ENCODE measurements at places on chromosomes 3 and 15.

DNA sequence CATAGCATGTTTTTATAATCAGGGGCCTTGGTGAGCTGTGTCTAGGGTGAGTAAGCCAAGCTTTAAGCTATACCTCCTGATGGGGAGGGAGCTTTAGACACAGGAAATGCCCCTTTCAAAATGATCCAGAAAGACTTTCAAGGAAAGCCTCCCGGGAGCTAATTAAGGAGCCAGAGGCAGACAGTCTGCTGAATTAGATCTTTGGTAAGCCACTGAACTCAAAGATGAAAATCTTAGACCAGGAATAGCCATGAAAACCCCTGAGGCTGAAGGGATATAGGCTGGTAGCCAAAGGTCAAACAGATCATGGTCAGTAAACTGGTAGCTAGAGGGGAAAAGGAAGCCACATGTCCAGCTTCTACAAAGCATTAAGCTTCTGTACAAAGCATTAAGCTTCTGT lies 42.7 kb upstream of the GAP43 start:
- no peak for DNase-seq

GRCh38 chr3:141680620-141681389 lies 57.3 kb upstream of the RNF7 start:
- no peak for DNase-seq

- peak; percentile 2 for DNase-seq
Measured at GRCh38 chr3:191435981-191436380, 25.0 kb upstream of the PYDC2 start.

GRCh38 chr3:107345822-107346405 lies 31.3 kb upstream of the CCDC54 start:
- no peak for DNase-seq

- no peak for DNase-seq
Measured at GRCh38 chr3:63857311-63857710, 6.3 kb downstream of the THOC7 start.

- DNase-seq, result peak; percentile 16
Measured at GRCh38 chr15:77569729-77570125, 63.0 kb downstream of the LINGO1 start.

GRCh38 chr3:32316319-32316718 lies 75.3 kb upstream of the CMTM7 start:
- DNase-seq, result no peak

GRCh38 chr15:29611057-29611456 lies 211.2 kb downstream of the TJP1 start:
- DNase-seq, result no peak

GRCh38 chr3:113000691-113001090 lies 9.9 kb downstream of the GTPBP8 start:
- no peak for DNase-seq

DNA sequence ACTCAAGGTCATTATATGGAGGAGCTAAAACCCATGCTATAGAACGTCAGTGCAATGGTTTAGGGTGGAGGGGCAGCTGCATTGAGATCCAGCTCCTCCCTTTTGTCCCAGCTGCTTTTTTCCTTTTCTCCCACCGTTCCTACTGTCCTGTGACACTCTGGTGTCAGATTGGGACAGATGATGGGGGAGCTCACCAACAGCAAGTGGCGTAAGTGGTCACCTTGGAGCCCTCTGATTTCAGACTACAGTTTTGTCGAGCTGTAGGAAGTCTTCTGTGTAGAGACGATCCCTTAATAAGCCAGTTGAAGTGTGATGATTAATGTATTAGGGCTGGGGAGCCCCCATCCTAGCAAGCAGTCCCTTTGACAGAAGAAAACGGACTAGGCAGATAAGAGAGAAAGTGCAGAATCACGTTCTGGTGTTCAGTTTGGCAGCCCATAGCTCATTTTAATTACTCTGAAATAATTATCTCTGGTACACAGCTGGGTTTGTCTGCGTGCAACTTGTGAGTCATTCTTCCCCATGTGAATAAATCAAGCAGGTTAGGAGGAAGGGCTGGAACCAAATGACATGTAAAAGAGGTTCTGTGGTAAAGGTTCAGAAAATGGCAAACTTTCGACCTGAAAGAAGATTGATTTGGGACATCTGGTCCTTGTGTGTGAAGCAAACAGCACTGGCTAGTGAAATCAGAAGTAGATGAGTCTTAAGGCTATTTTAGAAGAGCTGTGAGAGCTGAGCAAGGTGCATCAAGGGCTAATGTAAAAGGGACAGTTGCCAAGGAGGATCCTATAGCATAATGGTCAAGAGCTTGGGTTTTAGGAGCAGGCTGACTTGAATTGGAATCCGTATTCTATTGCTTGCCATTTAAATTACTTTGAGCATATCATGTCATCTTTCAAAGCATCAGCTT lies 241.4 kb downstream of the EDEM1 start:
- DNase-seq, result peak; percentile 34

DNA sequence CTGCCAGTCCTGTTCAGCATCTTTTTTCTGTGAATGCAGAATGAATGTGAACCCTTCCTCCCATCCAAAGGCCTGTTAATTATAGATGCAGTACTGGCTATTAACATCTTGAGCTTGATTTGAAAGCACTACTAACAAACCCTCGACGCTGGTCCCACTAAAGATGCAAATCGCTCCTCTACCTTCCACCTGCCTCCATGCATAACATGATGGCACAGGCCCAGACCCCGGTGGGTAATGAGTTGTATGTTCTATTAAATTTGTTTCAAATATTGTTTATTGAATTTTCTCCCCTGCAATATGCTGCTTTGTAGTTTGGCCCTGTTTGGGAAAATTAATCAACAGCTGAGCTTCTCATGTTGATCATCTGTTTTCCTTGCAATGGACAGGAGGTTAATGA lies 69.3 kb downstream of the RAB11A start:
- DNase-seq, result no peak

DNA sequence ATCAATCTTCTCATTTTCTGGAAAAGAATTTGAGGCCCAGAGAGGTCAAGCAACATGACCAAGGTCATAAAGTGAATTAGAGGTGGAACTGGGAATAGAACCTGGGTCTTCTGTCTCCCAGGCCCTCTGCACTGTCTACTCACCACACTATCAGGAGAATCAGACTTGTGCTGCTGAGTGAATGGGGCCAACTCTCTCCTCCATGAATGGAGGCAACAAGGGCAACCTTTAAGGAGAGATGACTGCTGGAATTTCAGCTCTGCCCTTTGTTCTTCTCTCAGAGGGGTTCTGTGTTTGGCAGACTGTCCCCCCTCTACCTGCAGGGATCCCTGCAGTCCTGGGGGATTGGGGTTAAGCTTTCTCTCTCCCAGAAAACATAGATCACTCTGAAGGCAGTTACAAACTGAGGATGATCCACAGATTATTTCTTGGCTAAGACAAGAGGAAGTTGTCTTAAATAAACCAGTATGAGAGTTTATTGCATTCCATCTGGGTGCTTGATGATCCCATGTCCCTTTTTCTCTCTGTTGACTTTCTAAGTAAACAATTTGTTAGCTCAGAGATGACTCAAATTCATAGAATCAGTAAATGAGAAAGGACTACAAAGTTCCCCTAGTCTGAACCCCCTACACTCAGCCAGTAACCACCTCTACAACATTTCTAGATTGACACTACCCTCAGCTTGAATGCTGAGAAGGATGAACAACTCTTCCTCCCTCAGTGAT lies 99.0 kb upstream of the LIPC start:
- DNase-seq, result peak; percentile 71
